Fibroblast of lung (primary cell): ENCODE measurements at places on chromosomes 12 and 14. TPM values are rescaled to one million over a fixed set of nuclear protein-coding genes. Genes with fewer than 3 reads are reported as not detected.
A peak's percentile ranks its signal among the peaks of the same experiment; 100 is the strongest.

GRCh38 chr12:76124456-76124855 is 40.0 kb upstream of the NAP1L1 start:
- DNase-seq: peak; percentile 35

DNA sequence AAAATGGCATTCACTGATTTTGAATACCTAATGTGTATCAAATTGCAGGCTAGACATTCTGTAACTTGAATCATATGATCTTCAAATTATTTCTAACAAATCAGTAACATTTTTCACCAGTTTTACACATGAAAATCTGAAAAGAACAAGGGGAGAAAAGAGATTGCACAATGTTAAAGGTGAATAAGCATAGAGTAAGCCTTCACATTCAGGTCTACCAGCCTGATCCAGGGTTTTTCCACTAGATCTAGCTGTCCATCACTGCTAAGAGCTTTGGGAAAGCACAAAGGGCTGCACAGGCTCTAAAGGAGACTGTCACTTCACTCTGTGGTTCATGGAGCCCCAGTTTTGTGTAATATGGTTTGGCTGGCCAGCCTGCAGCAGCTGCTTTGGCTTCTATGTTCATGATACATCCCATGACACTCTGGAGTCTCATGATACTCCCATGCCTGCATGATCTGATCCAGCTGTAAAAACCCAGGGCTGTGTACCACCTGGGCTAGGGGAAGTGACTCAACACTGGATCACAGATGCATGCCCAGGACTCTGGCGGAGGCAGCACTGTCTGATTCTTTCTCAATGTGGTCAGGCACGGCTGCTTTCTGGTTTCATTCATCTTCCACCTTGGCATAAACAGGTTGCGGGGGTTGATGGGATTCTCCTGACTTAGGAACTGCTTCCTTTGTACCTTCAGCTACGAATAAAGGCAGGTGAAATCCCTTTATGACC is 859.7 kb downstream of the GALC start:
- peak; percentile 79 for DNase-seq

Gene FOXN4
- not detected in 2 replicates for total RNA-seq

DNA sequence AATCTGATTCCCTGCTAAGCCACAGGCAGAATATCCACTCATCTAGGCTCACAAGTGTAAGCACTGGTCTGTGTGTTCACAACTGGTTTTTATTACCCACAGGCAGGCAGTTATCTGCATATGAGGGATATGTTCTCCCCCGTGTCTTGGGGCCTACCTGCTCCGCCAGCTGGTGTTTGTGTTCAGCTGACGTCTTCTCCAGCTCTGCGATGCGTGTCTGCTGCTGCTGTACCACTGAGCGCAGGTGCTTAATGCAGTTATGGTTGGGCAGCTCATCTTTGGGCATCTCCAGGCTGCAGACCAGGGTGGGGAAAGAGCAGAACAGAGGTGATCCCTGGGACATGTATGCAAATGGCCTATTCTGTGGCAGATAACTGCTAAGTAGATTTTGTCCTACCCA is 13.7 kb downstream of the RNF41 start:
- DNase-seq: no peak

- DNase-seq: peak; percentile 94
These were observed 348.5 kb upstream of the DDHD1 start for GRCh38 chr14:53501361-53502211.

- peak; percentile 97 for DNase-seq
These were observed 283.6 kb downstream of the CACNA1C start for GRCh38 chr12:2336409-2336829.

DNA sequence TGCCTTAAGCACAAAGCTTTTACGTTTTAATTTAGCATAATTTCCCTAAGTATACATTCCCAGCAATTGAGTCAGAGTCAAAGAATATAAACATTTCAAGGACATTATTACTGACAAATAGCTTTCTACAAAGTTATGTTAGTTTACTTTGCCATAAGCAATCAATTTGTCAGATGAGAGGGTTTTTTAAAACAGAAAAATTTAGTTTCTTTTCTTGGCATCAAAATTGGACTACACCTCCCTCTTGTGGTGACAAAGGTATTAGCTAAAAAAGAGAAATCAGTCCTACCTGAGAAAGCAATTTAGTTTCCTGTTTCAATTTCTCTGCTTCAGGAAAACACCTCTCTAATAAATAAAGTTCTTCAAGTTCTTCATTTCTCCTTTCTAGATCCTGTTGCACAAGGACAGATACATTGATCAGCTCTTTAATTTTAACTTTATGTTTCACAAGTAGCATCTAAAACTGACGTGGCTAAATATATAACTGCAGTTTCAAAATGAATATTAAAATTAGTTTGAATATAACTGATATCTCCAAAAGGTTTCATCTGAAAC is 39.9 kb downstream of the DNAI7 start:
- peak; percentile 91 for DNase-seq

Gene ACVRL1
- total RNA-seq: 20.8 and 36.2 TPM in 2 replicates

Gene TPPP2
- total RNA-seq: not detected in 2 replicates

Gene SERPINA5
- not detected in 2 replicates for total RNA-seq

- no peak for DNase-seq
These were observed 60.4 kb upstream of the SEL1L start for GRCh38 chr14:81594012-81594411.

- DNase-seq: no peak
These were observed 21.9 kb upstream of the PPP2R5C start for GRCh38 chr14:101739446-101740141.

- DNase-seq: no peak
These were observed 1.4 kb downstream of the NGDN start for GRCh38 chr14:23470947-23471346.

DNA sequence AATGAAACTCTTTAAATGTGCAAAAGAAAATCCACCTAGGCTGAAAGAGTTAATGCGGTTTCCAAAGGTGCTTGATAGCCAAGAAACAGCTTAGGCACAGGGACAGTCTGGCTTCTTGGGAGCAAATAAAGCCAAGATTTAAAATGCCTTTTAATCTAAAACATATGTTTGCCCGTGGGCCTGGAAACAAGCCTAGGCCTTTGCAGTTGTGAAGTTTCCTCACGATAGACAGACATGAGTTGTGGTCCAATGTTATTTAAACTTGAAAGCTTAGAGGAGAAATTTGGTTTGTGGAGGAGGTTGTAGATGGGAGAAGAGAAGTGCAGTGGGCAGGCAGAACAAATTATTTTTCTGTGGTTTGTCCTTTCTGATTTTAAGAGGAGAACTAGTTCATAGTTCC is 29.8 kb downstream of the PROX2 start:
- peak; percentile 68 for DNase-seq

Gene DIO3
- 0.17 and 1.0 TPM in 2 replicates for total RNA-seq

- no peak for DNase-seq
These were observed 4.4 kb upstream of the SMIM41 start for GRCh38 chr12:52074971-52075724.

DNA sequence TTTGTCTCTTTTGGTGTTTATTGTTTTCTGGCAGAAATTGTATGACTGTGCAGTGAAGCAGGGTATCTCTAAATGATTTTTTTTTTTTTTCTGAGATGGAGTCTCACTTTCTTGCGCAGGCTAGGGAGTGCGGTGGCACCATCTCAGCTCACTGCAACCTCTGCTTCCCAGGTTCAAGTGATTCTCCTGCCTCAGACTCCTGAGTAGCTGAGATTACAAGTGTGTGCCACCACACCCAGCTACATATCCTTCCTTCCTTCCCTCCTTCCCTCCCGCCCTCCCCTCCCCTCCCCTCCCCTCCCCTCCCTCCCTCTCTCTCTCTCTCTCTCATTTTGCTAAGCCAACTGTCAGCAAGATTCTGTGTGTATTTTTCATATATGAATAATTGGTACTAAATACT is 94.4 kb downstream of the PPHLN1 start:
- DNase-seq: no peak

- DNase-seq: no peak
These were observed 113.0 kb downstream of the SEC23A start for GRCh38 chr14:38989922-38990546.

Gene SERPINA10
- not detected in 2 replicates for total RNA-seq

- no peak for DNase-seq
These were observed 12.8 kb upstream of the FGF23 start for GRCh38 chr12:4392223-4392742.

- no peak for DNase-seq
These were observed 126.6 kb upstream of the LRIG3 start for GRCh38 chr12:59046763-59047534.

DNA sequence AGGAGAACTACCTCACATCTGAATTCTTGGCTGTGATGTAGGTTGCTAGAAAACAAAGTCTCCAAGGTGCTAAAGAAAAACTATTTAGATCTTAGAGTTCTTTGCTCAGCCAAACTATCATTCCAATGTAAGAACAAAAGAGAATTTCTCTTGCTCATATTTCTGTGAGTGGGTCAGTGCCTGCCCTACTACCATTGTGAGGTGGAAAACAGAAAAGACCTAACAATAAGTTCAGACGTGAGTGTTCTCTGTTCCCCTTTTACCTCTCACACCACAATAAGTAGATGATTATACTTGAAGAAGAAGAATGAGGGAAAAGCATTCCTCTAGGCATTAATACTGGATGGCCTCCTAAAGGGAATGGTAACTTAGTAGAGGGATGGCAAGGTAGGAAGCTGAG is 187.4 kb upstream of the KITLG start:
- DNase-seq: no peak

GRCh38 chr14:75996488-75996887 is 10.9 kb downstream of the IFT43 start:
- DNase-seq: no peak

- no peak for DNase-seq
These were observed 145.9 kb downstream of the PDZRN4 start for GRCh38 chr12:41333974-41334373.

DNA sequence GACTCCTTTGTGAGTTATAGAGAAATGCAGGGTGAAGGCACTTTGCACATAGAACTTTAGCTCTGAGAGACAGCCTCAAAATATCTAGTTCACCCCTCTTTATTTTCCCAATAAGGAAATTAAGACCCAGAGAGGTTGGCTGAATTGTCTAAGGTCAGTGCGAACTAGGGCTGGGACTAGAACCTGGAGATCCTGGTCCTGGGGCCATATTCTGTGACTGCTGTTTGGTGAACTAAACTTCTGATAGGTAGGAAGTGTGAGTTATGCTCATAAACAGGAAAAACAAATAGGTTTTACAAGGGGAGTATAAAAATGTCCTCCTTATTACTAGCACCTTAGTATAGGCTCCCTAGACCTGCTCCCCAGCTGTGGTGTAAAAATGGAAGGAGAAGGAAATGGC is 53.9 kb downstream of the DAD1 start:
- DNase-seq: no peak

GRCh38 chr14:95290871-95291431 is 28.8 kb downstream of the CLMN start:
- no peak for DNase-seq

DNA sequence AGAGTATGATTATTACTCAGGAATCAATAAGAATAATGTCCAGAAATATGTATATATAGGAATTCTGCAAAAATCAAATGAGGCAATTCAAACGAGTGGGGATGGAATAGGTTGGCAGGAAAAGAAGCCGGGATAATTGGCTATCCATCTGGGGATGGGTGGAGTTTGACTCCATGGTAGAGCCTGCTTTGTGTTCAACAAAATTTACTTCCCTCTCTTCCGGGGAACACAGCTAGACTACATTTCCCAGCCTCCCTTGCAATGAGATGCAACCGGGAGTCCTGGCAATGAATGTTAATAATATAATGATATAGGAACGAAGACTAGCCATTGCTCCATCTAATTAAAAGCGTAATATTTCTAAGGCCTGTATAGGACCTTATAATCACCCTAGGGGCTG is 146.6 kb downstream of the EFCAB11 start:
- DNase-seq: no peak

DNA sequence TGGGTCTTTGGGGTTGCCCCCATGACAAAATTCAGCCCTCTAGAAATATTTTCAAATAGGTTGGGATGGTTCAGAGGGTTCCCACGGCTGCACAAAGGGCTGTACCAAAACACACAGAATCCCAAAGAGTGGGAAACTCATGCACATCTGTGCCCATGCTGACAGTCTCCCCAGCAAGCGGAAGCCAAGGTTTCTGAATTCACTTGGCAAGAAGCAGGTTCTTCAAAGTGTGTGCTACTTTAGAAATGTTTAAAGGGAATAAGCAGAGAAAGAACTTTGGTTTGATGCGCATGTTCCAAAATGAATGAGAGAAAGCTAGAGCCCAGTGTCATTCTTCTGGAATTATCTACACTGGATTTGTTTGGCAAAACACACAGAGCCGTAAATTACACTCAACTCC is 46.7 kb downstream of the FOXN3 start:
- DNase-seq: no peak

DNA sequence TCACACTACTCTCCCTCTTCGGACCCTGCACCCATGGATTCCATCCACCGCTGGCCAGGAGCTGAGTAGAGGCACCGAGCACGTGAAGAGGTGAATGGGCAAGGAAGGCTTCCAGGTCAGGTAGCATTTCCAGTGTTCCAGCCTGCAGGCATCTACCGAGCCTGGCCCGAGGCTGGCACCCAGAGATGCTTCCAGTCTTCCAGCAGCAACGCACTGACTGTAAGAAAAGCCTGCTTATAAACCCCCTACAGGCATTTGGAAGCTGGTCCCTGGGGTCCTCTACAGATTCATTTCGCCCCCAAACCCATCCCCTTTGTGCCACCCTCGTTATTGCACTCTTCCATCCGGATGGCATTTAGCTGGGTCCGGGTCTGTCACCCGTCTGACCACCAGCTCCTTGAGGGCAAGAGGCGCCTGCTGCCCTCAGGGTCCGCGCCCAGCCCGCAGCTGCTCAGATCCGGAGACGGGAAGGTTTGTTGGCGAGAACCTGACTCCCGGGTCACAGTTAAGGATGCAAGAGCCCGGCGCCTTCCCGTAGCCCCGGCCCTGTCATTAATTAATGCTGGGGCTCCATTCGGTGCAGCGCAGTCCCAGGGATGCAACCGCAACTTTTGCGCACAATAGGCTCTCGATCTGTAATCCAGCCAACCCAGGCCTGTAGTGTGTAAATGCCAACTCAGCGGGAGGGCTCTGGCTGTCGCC is 614 bp upstream of the MARK3 start:
- no peak for DNase-seq

- no peak for DNase-seq
These were observed 11.9 kb downstream of the MED13L start for GRCh38 chr12:116265351-116266147.

Gene A2M
- 95.0 and 239 TPM in 2 replicates for total RNA-seq

DNA sequence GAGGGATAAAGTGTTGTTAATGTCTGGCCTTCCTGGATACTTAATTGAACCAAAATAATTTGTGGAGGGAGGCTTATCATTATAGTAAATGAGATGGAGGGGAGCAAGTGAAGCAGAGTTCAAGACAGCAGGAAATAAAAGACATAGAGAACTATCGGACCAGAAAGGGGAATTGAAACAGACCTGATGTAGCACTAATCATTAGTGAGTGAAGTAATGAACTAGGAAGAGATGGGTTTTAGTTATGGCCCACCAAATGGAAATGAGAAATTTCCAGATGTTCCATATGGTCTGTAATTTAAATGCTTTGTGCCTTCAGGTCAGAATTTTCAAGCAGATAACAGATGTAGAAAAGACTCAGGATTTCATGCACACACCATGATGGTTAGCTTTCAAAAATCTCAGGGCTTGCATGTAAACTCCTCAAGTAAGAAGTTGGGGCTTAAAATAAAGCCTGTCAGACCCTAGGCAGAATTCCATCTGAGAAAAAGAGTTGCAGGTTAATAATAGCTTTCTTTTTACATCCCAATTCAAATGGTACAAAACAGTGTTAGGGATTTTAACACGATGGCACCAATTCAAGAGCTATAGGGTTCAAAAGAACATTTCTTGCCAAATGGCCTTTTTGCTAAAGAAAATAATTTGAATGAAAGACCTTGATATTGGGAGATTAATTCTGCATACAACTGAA is 355.8 kb downstream of the FSCB start:
- no peak for DNase-seq

Gene KRT7
- 3.1 and 3.5 TPM in 2 replicates for total RNA-seq
